ENCODE measurements at places on chromosomes 5 and 9. TPM values are rescaled to one million over a fixed set of nuclear protein-coding genes. Genes with fewer than 3 reads are reported as not detected.

FST gene
- 18.3 TPM for total RNA-seq

DNA sequence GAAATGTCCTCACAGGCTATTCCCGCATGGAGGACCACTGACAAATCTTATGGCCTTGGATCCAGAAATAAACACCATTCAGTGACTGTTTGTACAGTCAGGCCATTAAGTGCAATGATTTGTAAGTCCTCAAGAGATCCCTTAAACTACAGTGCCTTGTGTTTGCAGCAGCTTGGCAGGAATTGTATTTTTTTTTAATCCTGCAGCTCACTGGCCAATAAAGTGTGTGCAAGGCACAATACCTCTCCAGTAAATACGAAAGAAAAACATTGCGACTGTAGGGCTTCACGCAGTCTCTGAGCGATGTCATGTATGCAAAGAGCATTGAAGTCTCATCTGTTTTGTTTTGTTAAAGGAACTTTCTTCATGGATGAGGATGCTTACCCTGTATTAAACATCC, 74.2 kb upstream of the TUSC1 start:
- DNase-seq, result no peak

DNA sequence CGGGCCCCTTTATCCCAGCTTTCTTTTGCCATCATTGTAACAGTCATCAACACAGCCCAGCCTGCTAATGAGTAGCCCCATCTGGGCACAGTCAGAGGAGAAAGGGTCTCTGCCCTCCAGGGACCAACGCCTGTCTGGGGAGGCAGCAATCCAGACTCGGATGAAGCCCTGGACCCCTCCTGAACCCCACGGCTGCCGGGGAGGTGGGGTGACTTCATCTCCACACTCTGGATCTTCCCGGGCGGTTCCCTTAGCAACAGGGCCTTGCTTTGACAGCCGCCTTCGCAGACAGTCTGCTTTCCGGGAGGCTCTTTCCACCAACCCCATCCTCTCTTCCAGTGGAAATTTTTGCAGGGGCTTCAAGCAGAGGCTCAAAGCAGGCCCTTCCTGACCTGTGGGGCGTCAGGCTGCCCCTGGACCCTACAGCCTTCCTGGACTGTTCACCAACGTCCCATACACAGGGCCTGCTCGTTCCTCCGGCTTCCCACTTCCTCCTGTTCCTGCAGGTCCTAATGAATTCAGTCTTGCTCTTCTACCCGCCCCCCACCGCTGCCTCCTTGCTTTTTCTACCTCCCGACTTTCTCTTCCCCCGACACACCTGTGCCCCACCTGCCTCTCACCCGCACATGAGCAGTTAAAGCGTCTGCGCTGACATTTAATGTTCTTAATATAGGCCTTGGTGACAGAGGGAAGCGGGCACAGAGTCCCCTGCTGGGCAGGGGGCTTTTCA, 161.7 kb upstream of the MVB12B start:
- peak; percentile 60 for DNase-seq

ASPN gene
- 34.5 TPM for total RNA-seq

DNA sequence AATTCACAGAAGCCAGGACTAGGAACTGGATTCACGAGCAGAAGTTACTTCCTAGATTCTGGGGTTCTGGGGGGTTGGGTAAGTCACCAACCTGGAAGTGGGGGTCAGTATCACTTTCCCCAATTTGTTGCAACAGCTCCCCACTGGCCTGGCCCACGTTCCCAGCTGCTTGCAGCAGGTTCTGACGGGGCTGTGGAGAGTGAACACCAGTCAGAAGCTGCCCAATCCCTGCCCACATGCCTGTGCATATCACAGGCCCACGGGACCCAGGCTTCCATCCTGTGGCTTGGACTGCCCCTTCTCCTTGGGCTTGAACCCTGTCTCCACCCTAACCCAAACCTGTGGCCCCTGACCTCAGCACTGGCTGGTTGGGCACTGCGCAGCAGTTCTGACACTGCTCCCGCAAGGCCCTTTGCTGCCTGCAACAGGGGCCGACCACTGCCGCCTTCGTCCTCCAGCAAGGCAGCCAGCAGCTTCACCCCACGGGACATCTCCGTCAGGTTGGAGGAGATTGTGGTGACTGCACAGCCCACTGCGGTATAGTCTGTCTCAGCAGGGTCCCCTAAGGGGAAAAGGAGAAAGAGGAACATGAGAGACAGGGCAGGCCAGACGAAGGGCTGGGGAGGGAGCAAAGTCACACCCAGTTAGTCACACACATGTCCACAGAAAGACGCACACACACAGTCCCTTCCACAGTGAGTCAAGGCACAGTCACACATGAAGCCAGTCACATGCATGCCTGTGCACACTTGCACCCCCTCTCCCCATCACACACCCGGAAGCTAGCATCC, 13.1 kb downstream of the TLN1 start:
- DNase-seq, result no peak

KCNN2 gene
- total RNA-seq, result 0.46 TPM

DNA sequence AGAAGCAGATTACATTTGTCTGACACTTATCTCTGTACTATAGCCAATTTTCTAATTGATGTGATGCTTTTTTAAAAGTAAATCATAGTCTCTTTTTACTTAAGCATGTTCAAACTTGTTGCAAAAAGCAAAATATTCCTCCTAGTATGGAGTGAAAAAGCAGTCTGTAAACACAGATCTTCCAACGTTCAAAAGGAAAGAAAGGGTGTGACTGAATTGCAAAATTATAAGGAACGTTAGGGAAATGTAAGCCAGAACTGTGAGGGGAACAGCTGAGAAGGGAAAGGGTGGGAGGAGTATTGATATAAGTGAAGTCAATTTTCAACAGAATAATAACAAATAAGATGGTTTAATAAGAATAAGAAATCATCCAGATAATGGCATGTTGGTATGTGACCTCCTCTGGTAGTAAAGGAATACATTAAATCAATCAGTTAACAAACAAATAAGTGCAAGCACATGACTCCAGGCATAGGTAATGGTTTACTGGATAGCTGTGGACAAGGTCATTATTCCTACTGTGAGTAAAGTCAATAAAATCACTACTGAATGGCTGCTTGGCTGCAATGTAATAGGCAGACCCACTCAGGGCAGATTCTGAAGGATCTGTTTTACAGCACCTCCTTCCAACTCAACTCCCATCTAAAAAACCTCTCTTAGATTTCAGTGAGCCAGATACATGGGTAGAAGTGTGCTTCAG, 239.1 kb upstream of the NMUR2 start:
- DNase-seq, result no peak

SOWAHA gene
- total RNA-seq, result not detected

MARCHF3 gene
- 22.8 TPM for total RNA-seq

ENTPD8 gene
- not detected for total RNA-seq

DNA sequence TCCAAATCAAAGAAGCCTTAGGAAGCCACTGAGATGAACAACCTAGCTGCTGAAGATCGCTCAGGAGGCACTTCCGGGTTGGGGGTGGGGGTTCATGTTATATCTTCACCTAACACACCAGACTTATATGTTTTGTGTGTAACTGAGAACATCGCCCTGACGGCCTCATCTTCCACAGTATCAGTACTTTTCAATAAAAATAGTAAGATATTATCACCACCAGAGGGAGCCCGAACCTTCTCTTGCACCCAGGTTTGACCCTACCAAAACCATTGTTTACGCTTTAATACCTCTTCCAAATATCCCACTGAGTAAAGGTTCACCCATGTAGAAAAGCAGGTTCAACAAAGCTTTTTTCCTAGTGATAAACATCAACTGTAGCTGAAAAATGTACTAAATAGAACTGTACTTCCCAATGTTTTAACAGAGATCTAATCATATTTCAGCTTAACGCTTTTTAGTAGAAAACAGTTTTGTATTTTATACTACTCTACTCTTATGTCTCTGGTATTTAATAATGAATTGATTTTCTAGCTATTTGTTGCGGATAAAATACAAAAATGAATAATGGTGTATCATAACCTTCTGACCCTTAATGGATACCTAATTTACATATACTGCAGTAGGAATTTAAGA, 244.0 kb downstream of the EPB41L4A start:
- no peak for DNase-seq

DNA sequence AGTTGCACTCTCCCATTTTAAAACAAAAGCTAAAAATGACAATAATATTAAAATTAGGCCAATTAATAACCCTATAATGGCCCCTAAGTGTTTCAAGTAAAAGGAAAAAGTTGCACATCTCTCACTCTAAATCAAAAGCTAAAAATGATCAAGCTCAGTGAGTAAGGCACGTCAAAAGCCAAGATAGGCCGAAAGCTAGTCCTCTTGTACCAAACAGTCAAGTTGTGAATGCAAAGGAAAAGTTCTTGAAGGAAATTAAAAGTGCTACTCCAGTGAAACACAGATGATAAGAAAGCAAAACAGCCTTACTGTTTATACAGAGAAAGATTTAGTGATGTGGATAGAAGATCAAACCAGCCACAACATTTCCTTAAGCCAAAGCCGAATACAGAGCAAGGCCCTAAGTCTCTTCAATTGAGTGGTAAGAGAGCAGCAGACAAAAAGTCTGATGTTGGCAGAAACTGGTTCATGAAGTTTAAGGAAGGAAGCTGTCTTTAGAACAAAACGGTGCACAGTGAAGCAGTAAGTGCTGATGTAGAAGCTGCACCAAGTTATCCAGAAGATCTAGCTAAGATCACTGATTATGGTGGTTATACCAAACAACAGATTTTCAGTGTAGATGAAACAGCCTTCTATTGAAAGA, 144.1 kb upstream of the ACOT12 start:
- no peak for DNase-seq

DNA sequence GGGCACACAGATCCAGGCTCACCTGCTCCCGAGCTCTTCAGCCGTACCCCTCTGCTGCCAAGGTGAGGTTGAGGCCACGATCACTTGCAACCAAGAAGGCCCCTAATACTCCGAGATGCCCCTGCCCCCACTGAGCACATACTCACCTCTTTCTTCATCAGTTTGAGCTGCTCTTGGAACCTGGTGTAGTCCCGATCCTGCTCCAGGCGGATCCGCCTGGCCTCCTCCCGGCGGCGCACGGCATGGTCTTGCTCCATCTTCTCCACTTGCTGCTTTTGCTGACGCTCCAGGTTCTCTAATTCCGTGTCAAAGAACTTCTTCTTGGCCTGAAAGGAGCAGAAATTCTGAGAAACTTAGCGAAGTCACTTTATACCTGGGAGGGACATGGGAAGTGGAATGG, 75.7 kb upstream of the FBXW11 start:
- no peak for DNase-seq

ARAP3 gene
- total RNA-seq, result 14.7 TPM

GRCh38 chr9:89352451-89352850, 34.2 kb downstream of the SECISBP2 start:
- no peak for DNase-seq

- peak; percentile 1 for DNase-seq
Measured at GRCh38 chr9:133967024-133967741, 24.9 kb downstream of the VAV2 start.

- no peak for DNase-seq
Measured at GRCh38 chr5:108481355-108481931, 99.5 kb upstream of the FBXL17 start.

GRCh38 chr5:74073257-74073656, 447.3 kb downstream of the ARHGEF28 start:
- no peak for DNase-seq

DNA sequence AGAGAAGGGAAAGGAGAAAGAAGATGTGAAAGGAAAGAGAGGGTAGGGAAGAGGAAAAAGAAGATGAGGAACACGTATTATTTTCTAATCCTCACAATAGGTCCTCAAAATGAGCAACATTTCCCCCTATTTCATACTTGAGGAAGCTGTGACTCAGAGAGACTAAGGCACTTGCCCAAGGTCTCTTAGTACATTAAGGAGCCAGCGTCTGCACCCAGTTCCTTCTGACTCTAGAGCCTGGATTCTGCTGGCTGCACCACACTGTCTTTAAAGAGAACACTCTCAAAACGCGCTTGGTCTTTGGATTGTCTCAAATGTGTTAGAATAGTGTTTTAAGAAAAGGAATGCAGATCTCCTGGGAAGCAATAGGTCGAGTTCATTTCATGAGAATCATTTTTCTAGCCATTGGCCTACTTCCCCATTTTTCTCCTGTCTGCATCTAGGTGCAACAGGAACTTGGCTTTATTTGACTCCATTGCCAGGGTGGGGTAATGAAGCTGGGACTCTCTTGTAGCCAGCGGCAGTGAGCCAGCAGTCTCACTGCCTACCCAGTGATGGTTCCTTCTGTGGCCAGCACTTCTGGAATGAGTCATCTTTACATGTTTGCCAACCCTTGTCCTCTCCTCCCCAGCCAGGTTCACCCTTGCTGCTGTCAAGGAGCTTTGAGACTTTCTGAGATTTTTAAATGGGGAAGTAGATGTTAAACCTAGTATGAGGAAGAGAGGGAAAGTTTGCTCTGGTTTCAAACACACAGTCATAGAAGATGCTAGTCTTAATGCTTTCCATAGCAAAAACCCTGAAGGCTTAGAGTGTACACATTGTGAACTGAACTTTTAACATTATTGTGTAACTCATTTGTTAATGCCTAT, 82.7 kb downstream of the DOCK8 start:
- DNase-seq, result no peak

TEK gene
- total RNA-seq, result 14.5 TPM

- DNase-seq, result no peak
Measured at GRCh38 chr9:20996809-20997208, 34.6 kb downstream of the HACD4 start.

DNA sequence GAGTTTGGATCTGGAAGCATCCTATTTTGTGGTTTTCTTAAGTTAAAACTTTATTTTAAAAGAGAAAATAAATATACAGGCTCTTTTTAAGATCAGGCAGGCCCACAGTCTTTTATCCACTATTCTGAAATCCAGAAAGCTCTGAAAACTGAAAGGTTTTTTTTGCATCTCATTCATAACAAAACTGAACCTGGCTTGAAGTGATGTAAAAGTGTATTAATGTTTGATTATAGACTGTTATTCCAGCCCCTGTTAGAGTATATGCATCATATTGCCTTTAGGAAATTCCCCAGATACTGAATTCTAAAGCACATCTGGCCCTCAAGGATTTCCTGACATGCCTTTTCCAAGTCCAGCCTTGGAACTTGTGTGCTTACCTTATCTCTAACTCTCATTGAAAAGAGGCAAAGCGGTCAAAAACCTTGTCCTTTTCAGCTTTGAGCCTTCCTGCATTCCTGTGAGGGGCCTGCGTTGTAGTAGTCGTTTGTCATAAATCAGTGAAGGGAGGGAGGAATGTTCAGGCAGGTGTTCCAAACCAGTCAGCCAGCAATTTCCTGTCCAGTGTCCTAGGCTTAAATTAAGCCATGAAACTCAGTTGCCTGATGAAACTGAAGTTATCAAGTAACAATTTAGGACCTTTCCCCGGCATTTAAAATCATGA, 110.4 kb downstream of the TLE4 start:
- no peak for DNase-seq

RNF183 gene
- total RNA-seq, result not detected

- DNase-seq, result no peak
Measured at GRCh38 chr5:55289808-55290207, 17.7 kb downstream of the DHX29 start.
